ENCODE measurements at places on chromosomes 5 and 9.

GRCh38 chr5:38790891-38791290, 54.9 kb upstream of the OSMR start:
- DNase-seq: no peak

- no peak for DNase-seq
These were observed 50.6 kb downstream of the LNPEP start for GRCh38 chr5:96986450-96986849.

DNA sequence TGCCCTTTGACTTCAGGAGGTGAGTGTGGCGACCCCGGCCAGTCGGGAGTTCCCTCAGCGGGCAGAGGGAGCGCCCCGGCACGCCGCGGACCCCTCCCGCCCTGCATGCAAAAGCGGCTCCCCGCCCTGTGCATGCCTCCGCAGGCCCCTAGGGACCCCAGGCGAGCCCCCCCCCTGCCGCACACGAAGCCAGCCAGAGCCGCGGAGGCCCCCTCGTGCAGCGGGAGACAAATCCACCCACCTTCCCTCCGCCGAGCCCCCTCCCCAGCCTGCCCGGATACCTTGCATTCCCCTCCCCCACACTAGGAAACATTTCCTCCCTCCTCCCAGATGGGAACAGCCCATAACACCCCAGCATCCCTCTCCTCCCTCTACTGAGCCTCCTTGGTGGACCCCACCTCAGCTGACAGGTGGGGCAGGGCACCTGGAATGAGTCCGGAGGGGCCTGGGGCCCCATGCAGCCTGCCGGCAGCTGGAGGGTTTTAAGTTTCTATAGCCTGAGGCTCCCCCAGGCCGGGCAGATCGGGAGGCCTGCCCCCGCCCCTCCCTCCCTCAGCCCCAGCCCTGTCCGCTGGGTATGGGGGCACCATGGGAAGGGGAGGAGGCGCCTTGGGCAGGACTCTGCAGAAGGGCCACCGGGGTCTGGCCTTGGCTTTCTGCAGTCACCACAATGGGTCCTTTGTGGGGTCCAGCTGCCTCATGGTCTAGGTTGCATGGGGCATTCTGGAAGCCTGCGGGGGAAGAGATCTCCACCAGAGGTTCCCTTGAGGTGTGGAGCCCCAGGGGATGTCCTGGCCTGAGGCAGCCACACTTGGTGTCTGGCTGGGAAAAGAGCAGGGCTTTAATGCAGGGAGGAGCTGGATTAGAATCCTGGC, 601 bp downstream of the ERGIC1 start:
- no peak for DNase-seq

- no peak for DNase-seq
These were observed 394 bp downstream of the TLR4 start for GRCh38 chr9:117704597-117704996.

GRCh38 chr9:112971415-112971814, 40.6 kb downstream of the ZNF883 start:
- no peak for DNase-seq

GRCh38 chr9:136882109-136882946, 4.0 kb upstream of the TRAF2 start:
- peak; percentile 93 for DNase-seq

GRCh38 chr5:115551415-115551814, 6.8 kb upstream of the FEM1C start:
- no peak for DNase-seq

DNA sequence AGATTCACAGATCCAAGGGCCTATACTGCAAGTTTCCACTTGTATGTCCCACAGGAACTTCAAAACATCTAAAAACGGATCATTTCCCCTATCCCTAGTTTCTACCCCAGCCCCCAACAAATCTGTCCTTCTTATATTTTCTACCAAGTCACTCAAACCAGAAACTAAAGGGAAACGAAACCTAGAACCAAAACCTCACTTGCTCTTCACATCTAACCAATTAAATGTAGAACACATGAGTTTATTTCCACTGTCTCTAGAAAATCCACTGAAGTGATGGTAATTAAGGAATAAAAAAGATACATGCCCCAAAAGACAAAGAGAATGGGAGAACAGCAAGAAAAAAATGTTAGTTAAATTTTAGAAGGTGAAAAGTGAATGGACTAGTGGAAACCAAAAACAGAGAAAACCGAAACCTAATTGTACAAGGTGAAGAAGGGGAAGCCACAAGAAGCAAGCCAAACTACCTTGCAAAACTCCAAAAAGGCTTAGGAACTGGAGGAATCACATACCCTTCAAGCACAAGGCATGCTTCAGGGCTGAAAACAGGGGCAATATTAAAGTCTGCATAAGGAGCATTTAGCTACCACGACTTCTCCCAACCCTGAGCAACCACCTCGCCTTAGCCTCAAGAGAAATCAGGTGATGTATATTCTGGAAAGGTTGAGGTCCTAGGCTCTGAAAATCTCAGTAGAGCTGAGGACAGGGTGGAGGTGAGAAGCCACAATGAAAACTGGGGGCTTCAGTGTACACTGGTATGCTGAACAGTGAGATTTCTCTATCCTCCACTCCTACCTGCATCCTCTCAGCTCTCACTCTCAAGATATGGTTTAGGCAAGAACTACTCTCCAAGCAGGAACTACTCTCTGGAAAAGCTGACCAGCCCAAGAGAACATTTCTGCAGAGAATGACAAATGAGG, 11.1 kb downstream of the SMU1 start:
- DNase-seq: no peak

DNA sequence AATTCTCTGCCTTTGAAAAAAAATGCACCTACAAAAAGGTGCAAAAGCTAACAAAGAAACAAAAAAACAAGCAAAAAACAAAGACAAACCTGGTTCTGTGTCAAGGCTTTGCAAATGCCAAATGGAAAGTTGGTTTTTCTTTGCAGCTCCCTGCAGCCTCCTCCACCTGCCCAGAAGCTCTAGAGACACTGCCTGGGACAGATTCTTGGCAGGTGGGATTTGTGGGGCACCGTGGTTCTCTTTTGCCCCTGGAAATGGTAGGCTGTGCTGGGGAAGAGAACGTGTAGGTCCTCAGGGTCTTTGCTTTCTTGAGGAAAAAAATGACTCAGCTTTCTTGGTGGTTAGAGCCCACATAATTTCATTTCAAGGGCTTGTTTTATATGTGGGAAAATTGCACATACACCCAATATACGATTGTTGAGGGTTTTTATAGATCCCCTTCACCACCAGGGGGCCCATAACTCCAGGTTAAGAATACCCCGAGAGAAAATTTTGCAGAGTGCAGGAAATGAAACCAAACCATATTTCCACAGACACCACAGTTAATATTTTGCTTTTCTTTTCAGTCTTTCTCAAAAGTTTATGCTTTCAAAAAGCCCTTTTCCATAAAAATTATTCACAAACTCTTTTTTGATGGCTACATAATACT, 58.7 kb downstream of the NXNL2 start:
- peak; percentile 42 for DNase-seq

DNA sequence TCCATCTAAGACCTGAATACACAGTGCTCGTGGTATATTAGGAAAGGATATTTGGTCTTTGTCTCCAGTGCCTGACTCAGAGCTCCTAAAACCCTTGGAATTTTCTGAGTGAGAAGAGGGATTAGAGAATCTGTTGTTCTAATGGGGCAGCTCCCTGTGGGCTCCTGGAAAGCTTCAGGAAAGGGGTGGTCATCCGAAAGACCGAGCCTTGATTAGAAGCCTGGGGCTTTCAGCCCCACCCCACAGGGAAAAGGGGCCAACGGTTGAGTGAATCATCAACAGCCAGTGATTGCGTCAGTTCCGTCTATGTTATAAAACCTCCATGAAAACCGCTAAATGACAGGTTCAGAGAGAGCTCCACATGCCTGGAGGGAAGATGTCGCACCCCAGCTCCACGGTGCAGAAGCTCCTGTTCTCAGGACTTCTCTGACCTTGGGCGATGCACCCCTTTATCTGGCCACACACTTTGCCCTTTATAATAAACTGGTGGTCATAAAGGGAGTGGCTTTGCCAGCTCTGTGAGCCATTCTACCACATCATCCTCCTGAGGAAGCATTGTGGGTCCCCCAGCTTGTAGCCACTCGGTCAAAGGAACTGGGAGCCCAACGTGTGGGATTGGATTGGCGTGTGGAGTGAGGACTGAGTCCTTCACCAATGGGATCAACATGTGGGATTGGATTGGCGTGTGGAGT, 71.0 kb upstream of the ICE1 start:
- DNase-seq: no peak

GRCh38 chr9:83065233-83065632, 2.3 kb upstream of the RASEF start:
- DNase-seq: no peak

DNA sequence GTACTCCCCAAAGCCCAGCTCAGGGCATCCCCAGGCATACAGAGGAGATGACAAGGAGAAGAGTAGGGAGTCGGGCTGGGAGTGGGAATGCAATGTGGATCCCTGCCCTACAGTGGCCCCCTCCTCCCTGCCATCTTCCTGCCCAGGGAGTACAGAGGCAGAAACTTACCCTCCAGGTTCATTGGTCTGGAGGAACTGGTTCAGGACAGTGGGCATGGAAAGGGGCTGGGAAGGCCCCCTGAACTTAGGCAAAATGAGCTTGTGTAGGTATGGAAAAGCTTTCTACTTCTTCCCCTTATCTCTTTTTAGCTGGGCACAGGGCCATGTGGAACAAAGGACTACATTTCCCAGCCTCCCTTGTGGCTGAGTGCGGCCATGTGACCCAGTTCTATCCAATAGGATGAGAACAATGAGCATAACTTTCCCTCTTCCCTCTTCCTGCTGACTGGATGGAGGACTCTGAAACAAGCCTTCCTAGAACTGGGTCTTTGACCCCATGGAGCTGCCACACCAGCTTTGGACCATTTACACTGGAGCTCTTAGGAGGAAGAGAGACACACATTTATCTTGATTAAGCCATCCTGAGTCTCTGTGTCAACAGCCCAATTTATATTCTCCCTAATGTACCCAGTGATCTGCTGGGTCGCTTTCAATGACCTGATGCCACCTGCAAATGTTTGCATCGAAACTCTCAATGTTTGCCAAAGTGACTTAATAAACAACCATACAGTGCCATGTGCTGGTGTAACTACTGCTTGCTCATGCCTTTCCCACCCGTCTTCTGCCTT, 25.0 kb upstream of the HMCN2 start:
- peak; percentile 54 for DNase-seq

- no peak for DNase-seq
These were observed 26.3 kb downstream of the NR3C1 start for GRCh38 chr5:143376911-143377813.

GRCh38 chr5:420632-421286, 22.2 kb upstream of the EXOC3 start:
- DNase-seq: no peak

DNA sequence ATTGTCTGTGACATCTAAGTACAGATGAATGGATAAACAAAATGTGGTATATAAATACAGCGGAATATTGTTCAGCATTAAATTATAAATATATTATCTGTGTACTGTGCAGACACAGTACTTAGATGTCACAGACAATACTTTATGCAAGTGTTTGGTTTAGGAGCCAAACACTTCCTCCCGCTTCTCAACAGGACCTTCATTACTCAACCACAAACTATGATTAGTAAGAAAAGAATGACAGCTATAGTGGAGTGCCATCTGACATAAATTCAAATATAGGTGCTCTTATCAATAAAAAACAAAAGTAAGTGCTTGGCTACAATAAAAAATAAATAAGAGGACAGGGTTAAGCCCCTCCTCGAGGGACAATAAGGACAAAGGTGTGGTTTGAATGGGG, 38.9 kb upstream of the STX17 start:
- no peak for DNase-seq

DNA sequence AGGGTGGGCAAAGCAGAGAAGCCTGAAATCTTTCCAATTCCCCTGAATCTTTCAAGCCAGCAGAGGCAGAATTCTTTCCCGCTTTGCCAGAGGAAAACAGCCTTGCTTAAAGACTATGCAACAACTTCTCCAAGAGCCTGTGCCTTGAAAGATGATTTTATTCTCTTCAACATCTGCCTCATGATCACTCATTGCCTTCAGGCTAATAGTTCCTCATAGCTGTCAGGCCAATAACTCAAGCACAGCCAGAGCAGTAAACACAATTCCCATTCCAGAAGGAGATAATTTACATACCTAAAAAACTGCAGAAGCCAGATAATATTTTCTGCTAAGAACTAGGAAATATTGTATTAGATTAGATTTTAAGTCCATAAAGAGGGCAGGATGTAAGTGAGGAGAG, 92.3 kb upstream of the PUM3 start:
- DNase-seq: no peak

GRCh38 chr9:72271613-72272478, 93.2 kb downstream of the ZFAND5 start:
- DNase-seq: peak; percentile 67
